NCI-H1092 treated with DMSO at 0.1 percent for 48 hours (cell line): ENCODE measurements at places on chromosomes 7 and 10.

- no peak for DNase-seq
Observed at GRCh38 chr7:119905495-119905894, 367.5 kb upstream of the KCND2 start.

DNA sequence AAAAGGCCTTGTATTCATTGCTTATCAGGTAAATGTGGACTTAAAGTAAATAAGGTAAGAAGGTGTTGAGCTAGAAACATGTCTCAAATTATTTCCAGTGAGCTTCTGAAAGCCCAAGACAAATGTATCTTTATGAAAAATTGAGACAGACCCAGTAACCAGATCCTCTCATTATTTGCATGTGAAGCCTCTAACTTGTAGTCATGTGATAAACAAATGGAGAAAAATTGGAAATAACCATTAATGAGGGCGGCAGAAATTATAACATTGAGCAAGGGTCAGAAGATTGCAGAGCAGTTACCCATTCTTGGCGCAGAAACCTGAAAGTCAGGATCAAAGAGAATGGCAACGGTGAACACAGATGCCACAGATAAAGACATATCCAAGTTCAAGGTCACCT, at the start of gene TAS2R40:
Gene TAS2R40 (plus strand): TSS at position 301 of the 400 bp plus-strand sequence. CDS start 42 bp downstream, at position 343.
- no peak for DNase-seq

DNA sequence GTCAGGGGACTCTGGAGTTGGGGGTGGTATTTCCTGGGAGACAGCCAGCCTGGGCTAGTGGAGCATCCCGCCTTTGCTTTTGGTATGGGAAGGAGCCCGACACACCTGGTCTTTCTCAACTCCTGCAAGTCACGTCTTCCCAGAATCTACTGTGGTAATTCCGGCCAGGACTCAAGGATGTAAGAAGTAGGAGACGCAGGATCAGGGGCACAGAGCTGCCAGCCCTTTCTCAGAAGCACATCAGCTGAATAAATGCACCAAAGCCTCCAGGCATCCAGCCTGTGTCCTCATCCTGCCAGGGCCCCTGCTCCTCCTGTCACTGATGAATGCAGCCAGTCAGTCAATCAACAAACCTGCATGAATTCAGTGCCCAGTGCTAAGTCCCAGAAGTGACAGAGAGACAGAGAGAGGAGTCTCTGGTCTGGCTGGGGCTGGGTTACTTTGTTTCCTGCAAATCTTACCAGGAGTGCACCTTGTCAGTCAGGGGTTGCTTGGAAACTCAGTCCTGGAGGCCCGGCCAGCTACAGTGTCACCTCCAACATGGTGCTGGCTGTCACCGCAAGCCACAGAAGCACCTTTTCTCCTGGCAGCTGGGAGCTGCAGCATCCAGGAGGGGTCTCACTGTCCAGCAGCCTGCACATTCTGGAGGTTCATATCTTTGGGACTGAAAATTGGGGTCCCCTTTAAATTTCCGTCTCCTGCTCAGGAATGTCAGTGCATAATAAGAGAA, 101.8 kb downstream of the PTPRE start:
- DNase-seq, result no peak

DNA sequence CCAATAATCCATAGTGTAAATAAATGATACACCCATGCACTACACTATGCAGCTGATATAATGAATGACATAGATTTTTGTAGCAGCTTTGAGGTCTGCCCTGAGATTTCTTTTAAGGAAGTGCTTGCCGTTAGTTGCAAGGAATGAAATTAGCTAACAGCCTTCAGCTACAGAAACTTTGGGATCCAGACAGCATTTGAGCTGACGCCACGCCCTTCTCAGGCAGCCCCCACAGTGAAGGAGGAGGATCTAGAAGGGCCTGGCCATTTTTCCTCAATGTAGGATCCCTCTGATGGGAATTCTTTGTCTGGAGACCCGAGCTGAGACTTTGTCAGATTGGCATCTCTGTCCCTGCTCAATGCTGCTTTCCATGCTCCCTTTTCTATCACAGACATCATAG, 6.1 kb upstream of the PDK4 start:
- DNase-seq, result no peak

DNA sequence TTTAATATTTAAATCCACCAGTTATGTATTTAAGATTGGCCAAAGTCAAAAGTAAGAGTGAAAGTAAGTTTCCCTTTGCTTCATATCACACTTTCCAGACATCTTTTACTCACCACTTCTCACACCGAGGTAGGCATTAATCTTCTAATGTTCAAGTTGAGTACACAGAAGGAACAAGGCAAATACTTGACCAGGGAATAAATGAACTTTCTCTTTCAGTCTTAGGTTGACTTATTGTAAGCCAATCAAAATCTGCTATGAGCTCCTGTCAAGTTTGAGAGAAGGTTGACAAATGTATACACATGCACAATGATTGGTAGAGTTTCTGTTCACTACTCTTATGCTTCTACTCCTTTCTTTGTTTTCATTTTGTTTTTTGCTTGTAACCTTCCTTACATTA, 842.5 kb downstream of the REEP3 start:
- DNase-seq, result no peak

GRCh38 chr7:137287651-137288258, 55.8 kb downstream of the PTN start:
- no peak for DNase-seq

- DNase-seq, result no peak
Observed at GRCh38 chr7:25486656-25487055, 258.4 kb upstream of the NPVF start.
